H9 (cell line): ENCODE measurements at places on chromosomes 12 and 14.
A peak's percentile ranks its signal among the peaks of the same experiment; 100 is the strongest.

GRCh38 chr12:28247806-28248205 is 57.5 kb downstream of the CCDC91 start:
- H3K36me3 ChIP-seq, result peaks cover 11% of the 10 kb centered on the region
- no peak for DNase-seq
- H3K4me1 ChIP-seq, result peaks cover 2% of the 10 kb centered on the region; the same call in 1 of the 2 replicates
- no peak overlapping the region for H3K27ac ChIP-seq
- no peak overlapping the region for H3K4me3 ChIP-seq

DNA sequence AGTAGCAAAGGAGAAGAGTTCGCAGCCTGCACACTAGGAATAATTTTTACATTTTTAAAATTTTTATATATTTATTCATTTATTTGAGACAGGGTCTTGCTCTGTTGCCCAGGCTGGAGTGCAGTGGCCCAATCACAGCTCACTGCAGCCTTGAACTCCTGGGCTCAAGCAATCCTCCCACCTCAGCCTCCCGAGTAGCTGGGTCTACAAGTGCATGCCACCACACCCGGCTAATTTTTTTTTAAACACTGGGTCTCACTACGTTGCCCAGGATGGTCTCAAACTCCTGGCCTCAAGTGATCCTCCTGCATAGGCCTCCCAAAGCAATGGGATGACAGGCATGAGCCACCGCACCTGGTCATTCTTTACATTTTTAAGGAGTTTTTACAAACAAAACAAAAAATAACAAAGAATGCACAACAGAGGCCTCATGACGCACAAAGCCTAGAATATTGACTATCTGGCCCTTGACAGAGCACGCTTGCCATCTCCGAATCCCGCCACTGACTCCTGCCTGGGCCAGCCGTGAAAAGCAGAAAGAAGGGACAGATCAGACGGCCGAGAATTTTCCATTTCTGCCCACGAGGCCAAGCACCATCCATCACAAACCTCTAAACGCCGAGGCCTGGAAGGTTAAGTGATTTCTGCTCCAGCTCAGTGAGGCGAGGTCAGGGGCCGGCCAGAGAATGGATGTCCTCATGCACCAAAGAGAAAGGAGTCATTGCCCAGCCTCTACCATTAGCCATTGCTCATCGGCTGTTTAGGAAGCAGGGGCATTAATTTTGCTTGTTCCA is 120.0 kb downstream of the SCARB1 start:
- no peak for DNase-seq
- no peaks in the 10 kb centered on the region for H3K27me3 ChIP-seq
- H3K4me3 ChIP-seq, result no peak overlapping the region
- no peak overlapping the region for H3K27ac ChIP-seq
- H3K36me3 ChIP-seq, result no peaks in the 10 kb centered on the region

GRCh38 chr12:95942101-95942523 is 302 bp downstream of the CCDC38 start:
- no peaks in the 10 kb centered on the region for H3K36me3 ChIP-seq
- H3K27ac ChIP-seq, result no peak overlapping the region
- peak overlapping the region; percentile 84 for H3K4me3 ChIP-seq
- no peak for DNase-seq
- H3K4me1 ChIP-seq, result no peaks in the 10 kb centered on the region

DNA sequence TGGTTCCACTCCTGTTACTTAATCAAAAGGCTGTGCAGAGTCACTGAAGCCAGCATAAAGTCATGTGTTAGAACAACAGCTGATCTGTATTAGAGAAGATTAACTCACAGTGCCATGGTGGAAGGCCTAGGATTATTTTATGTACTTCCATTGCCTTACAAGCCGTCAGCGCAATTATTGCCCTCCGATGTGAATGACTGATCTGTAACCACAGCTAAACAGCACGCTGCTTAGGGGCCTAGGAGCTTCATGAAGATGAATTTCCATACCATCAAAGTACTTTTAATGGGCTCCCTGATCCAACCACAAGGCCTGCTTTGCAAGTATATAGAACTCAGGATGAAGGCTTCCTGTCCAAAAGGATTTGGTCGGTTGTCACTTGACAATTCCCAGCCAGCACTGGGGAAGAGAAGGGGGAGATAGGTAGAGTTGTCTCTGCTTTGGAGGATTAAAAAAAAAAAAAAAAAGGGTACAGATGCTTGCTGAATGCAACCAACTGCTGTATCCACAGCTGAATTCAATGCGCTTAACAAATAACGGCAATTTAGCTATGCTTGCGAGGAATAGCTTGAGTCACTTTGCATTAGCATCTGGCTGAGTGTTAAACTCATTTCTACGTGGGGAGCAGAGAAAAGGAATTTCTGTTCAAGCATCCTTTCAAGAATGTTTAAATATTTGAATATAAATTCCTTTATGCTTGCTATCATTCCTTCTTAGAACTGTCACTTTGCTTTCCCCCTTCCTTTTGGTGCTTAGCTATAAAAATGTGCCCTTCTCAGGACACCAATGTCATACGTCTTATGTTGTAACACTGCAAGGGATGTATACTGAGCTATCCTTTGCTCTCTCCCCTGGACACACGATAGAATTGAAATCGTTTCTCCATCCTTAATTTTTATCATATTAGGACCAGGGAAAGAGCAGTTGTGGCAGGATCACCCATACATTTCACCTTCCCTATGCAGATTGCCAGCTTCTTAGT is 387.8 kb downstream of the SOX5 start:
- peaks cover 4% of the 10 kb centered on the region; the same call in 1 of the 2 replicates for H3K4me1 ChIP-seq
- no peaks in the 10 kb centered on the region for H3K27me3 ChIP-seq
- no peak overlapping the region for H3K27ac ChIP-seq
- no peak for DNase-seq

DNA sequence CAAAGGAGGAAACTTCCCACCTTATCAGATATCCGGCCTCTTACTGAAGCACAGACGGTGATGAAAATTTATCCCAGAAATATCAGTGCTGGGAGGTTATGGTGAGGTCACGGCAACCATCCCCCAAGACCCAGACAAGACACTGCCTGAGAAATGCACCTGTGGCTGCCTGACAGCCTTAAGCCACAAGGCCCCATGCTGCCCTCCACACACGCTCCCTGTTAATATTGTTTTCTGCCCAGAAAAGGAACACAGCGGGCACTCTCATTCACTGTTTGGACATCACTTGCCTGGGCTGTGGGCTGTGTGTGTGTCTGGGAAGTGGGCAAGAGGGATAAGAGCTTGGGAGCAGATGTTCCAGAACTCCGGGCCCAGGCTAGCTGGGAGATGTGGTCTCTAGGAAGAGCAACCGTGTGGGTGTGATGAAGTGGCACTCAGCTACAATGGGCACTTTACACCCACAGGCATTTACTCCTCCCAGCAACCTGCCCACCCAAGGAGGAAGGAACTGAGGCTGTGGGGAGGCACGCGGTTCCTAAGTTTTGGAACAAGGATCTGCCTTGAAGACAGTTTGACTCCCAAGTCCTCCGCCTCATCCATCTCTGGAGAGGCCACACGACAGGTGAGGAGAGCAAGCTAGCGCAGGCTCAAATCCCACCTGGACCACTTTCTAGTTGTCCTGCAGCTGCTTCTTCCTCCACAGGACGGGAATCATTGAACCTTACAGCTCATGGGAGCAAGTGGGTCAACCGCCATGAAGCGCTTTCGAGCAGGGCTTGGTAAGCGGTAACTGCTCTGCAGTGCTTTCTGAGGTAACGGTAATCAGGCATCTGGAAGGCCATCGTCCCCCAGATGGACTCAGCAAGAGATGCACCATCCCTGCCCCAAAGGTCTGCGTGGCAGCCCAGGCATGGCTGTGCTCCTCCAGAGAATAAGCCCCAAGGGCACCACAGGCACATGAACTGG is 91.4 kb downstream of the CHGA start:
- no peak for DNase-seq
- H3K4me1 ChIP-seq, result no peaks in the 10 kb centered on the region; the same call in 1 of the 2 replicates
- no peak overlapping the region for H3K4me3 ChIP-seq
- H3K27me3 ChIP-seq, result no peaks in the 10 kb centered on the region
- H3K27ac ChIP-seq, result no peak overlapping the region

DNA sequence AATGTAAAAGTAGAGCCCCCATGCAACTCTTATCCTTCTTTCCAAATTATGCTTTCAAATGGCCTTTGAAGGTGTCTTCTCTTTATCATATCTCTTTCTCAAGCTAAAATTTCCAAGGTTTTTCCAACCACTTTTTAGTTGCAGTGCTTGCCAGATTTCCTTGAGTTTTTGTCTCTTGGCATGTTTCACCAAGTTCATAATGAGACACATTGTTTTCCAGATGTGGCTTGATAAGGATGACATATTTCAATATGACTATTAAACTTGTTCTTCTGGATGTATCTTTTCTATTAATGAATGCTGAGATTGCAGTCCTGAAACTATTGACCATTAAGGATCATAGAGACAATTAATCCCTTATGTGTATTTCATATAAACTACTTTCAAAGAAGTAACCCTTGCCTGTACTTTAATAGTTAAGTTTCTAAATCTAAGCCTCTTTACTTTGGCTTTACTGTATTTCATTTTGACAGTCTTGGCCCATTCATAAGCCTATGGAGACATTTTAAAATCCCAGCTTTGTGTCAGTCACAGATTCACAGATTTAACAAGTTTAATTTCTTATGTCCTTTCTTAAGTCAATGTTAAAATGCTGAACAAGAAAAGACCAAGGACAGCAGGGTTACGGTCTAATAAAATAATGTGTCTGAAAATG is 151.5 kb downstream of the LRFN5 start:
- no peak for DNase-seq
- no peaks in the 10 kb centered on the region for H3K4me1 ChIP-seq
- H3K27ac ChIP-seq, result no peak overlapping the region

DNA sequence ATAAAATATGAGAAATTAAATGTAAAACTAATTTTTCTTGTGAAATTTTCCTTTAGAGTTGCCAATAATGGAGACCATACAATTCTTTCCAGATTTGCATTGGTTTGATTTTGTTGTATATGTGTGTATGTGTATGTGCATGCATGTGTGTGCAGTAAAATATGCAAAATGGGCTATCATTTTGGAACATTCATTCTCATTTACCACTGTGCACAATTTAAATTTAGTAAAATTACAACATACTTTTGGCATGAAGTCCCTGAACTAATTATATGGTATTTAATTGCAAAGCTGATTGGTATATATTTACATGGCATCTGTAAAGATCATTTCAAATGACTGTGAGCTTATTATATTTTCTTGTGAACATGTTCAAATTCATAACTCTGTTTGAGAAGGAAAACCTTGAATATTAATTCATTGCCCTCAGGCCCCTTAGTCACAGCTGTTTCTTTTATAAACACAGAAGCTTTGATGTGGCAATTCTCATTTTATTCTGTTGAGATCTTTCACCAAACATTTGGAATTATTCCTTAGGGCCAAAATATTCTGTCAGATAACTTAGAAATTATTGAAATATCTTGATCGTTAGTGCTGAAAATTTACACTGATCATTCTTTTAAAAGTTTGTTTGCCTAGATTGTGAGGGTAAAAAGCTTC is 17.6 kb downstream of the KERA start:
- no peak overlapping the region for H3K4me3 ChIP-seq
- DNase-seq, result no peak
- no peaks in the 10 kb centered on the region for H3K36me3 ChIP-seq
- no peaks in the 10 kb centered on the region for H3K27me3 ChIP-seq
- H3K4me1 ChIP-seq, result no peaks in the 10 kb centered on the region

- H3K27ac ChIP-seq, result no peak overlapping the region
- DNase-seq, result no peak
- H3K4me1 ChIP-seq, result no peaks in the 10 kb centered on the region; the same call in 1 of the 2 replicates
- H3K36me3 ChIP-seq, result peaks cover 2% of the 10 kb centered on the region; the same call in 1 of the 2 replicates
Measured at GRCh38 chr14:39014460-39014859, 88.6 kb downstream of the SEC23A start.

DNA sequence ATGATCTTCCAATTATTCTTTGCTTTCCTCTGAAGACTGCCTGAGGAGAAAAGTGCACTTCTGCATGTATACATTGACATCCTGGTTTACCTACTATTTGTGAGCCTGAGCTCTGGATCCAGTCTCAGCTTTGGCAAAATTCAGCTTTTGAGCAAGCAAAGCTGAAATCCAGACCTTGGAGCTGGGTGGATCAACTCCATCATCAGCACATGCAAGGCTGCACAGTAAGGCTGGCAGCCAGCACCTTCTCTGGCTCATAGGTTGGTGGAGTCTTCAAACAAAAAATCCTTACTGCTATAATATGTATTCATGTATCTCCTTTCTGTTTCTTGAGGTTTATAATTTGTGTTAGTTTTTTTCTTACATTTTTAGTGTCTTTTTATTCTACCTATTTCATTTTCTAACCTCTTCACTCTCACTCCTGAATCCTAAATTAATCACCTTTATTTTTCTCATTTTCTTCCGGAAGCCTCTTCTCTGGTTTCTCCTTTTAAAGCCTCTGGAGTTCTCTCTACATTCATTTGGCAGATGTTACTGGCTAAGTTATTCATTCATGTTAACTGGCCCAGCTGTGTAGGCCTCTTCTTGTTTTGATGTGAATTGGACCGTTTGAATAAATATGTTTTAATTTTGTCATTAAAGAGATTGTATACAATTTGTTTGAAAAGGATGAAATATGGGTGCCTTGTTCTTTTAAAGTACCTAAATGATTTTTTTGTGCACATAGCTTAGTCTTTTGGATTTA is 224.8 kb downstream of the DACT1 start:
- DNase-seq, result no peak
- H3K4me3 ChIP-seq, result no peak overlapping the region
- H3K27ac ChIP-seq, result no peak overlapping the region
- no peaks in the 10 kb centered on the region for H3K27me3 ChIP-seq
- H3K4me1 ChIP-seq, result no peaks in the 10 kb centered on the region

- H3K4me1 ChIP-seq, result no peaks in the 10 kb centered on the region
- H3K27me3 ChIP-seq, result no peaks in the 10 kb centered on the region
- DNase-seq, result peak; percentile 28
- peaks cover 10% of the 10 kb centered on the region; the same call in 1 of the 2 replicates for H3K36me3 ChIP-seq
Measured at GRCh38 chr14:30708157-30708556, 86.0 kb downstream of the SCFD1 start.

DNA sequence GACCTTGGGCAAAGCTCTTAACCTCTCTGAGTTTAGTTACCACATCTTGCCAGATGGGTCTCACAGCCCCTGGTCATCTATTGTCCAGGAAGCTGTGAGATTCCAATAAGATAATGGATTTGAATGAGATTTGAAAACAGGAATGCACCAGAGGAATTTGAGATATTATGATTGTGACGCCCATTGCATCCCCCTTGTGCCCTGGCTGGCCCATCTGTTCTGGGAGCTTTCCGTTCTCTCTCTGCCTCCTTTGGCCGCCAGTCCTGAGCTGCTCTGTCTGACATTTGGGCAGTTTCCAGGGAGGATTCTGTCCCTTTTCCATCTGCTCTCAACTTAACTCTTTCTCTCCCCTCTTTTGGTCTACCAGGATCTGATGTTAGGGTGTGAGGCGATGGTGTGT is 24.6 kb downstream of the SRRM4 start:
- no peak overlapping the region for H3K27ac ChIP-seq
- no peaks in the 10 kb centered on the region for H3K27me3 ChIP-seq
- no peak for DNase-seq
- no peak overlapping the region for H3K4me3 ChIP-seq
- H3K36me3 ChIP-seq, result no peaks in the 10 kb centered on the region
- H3K4me1 ChIP-seq, result peaks cover 3% of the 10 kb centered on the region; the same call in 1 of the 2 replicates

GRCh38 chr12:101599771-101600484 is 5.2 kb downstream of the MYBPC1 start:
- peaks cover 2% of the 10 kb centered on the region; the same call in 1 of the 2 replicates for H3K4me1 ChIP-seq
- no peak overlapping the region for H3K27ac ChIP-seq
- no peak for DNase-seq
- H3K36me3 ChIP-seq, result no peaks in the 10 kb centered on the region
- no peaks in the 10 kb centered on the region for H3K27me3 ChIP-seq
- H3K4me3 ChIP-seq, result no peak overlapping the region

- peaks cover 4% of the 10 kb centered on the region; the same call in 1 of the 2 replicates for H3K27me3 ChIP-seq
- H3K27ac ChIP-seq, result no peak overlapping the region
- H3K4me1 ChIP-seq, result peaks cover 2% of the 10 kb centered on the region; the same call in 1 of the 2 replicates
- H3K36me3 ChIP-seq, result no peaks in the 10 kb centered on the region
- H3K4me3 ChIP-seq, result no peak overlapping the region
- no peak for DNase-seq
Measured at GRCh38 chr12:1638203-1638602, 9.2 kb downstream of the WNT5B start.
